ENCODE measurements at places on chromosomes 11 and 22.

- no peak for DNase-seq
These were observed 1186.5 kb downstream of the BRD1 start for GRCh38 chr22:48640890-48641841.

GRCh38 chr11:126484266-126484665 is 128.8 kb downstream of the ST3GAL4 start:
- no peak for DNase-seq

DNA sequence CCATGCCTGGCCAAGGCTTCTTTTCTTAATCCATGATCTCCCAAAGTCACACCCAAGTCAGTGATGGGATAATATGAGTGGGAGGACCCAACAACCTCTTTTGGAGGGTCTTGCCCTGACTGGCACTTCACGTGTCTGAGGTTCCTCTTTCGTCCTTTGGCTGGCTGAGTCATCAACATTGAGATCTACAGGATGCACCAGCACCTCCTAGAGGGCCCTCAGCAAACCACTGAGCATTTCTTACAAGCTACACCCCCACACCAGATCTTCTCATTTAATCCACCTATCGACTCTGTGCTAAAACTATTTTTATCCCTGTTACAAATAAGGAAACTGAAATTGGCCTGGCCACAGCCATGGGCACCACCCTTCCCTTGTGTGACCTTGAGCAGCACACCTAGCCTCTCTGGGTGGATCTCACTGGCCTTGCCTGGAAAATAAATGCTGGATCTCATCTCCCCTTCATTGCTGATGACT is 63.4 kb downstream of the FLI1 start:
- peak; percentile 66 for DNase-seq

DNA sequence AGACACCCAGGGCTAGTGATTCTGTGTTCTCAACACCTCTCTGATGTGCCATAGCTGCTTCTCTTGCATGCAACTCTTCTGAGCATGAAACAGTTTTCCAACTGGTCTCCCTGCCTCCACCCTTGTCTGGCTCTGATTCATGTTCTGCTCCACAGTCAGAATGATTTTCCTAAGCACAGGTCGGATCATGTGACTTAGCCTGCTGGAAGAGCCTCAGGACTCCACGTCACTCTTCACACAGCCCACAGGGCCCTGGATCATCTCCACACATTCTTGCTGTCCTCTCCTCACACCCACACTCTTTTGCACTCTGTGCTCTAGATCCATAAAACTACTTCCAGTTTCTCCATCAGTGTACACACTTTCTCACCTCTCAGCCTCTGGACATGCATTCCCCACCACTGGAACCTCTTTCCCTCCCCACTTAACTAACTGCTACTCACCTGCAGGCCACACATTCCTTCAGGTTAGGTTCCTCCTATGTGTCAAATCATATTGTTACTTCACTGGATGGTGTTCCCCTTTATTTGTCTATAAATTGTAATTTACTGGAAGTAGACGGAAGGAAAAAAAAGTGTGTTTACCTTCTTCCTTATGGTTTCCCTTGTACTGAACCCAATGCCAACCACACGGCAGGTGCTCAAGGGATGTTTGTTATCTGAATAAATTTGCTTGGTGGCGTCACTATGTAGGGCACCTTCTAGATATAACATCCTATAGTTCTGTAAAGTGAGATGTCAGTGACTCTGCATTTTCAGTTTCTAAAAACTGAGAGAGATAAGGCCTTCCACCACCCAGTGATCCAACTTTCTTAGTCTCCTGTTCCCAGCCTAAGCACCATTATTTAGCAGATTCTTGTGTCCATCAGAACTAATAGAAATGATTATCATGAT is 133.7 kb downstream of the ETS1 start:
- DNase-seq: no peak

GRCh38 chr22:20264614-20265452 is 3.3 kb downstream of the RTN4R start:
- no peak for DNase-seq

DNA sequence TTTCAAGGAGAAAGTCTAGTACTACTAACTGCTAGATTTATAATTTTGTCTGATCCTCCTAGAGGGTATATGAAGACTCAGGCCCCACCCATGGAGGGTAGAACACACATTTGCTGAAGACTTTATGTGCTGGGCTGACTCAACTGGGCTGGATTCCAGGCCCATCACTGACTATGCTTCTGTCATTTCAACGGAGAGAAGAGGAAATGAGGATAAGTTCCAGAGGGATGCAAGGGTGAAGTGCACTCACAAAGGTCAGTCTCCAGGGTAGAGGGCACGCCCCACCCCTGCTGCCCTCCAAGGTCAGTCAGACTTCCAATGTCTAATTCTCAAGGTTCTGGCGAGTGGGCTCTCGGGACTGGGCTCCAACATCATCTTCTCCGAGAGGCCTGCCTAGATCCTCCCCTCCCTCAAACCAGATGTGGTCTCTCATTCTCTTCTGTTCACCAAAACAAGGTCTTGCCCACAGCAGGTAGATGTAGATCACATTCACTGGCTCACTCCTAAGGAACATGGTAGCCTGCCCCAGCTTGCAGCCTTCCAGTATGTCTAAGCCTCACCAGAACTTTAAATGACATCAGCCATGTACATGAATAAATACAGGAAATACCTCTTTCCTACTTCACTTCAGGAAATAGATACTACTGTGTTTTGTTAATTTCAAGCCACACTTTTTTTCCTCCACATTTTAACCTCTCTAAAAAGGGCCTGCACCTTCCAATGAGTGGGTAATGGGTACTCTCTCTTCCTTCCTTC is 7.3 kb upstream of the C11orf86 start:
- no peak for DNase-seq

GRCh38 chr11:61698173-61698948 is 18.2 kb downstream of the DAGLA start:
- no peak for DNase-seq

DNA sequence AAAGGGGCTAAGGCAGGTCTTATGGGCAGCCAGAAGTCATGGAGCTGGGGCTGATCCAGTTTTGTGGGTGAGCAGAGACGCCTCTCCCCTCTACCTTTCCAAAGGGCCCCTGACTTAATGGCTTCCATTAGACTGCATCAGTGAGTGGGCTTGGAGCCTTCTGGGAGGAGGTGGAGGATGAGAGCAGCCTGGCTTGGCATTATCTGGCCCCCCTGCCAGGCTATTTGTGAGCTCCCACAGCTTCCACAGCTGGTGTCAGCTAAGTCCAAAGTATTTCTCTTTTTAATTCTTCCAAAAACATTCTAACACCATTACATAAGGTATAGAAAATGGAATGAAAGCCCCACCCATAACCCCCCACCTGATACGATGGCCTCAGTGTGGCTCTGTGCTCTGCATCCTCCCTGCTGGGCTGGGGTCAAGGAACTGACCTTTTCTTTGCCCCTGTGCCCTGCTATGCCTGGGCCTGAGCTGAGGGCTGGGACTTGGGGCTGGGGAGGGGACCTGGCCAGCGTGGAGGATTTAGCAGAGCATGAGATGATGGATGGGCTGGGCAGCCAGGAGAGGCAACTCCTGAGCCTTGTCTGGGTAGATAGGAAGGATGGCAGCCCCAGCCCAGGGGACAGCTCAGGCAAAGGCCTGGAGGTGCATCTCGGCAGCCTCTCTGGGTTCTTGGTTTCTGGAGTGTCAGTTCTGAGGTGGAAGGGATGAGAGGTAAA is 4.0 kb downstream of the AIFM3 start:
- no peak for DNase-seq

DNA sequence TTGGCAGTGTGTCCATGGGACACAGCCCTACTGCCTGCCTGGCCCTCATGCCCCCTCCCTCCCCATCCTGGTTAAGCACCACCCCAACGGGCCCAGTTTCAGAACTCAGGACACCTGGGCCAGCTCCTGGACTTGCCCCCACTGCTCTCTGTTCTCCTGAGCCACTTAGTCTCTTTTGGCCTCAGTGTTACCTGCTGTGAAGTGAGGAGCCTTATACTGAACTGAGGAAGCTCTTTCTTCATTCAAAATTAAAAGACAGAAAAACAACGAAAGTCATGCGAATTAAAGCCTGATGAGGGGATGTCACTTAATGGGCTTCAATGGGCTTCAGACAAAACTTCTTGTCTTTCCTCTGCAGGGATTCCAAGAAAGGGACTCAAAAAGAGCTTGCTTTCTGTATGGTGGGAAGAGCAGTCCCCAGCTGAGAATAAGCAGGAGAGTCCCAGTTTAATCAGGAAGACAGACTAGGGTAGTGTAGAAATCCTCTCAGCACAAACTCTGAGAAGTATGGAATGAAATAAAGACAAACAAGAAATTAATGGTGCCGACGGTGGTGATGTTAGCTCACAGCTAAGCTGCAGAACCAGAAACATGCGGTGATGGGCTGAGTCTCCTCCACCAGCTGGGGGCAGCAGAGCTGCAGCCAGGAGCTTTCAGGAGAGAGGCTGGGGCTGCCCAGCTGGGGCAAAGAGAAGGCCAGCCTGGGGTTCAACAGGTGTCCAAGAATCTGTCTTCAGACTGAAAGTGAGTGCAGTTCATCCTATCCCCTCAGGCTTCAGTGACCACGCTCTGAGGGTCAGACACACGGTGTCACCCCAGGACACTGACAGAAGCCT is 101.0 kb downstream of the GGTLC2 start:
- DNase-seq: peak; percentile 50

DNA sequence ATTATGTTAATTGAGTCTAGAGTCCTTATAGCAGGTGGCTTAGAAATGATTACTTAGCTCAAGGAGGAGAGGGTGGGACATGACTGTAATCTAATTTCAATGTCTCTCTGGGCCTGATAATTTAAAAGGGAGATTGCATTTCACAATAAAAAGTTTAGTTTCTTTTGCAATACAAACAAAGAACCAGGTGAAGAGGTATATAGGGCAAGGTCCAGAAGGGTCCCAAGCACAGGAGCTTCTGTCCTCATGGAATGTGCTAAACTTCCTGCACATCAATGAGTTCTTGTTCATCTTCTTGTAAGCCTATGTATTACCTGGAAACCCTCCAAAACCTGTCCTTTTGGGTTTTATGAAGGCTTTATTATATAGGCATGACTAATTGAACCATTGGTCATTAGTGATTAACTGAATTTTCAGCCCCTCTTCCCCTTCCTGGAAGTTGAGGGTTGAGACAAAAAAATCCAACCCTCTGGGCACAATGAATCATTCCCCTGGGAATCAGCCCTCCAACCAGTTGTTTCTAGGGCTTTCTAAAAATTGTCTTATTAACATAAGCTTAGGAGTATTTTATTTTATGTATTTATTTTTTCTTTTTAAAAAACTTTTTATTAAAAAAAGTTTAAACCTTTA is 37.6 kb downstream of the MS4A2 start:
- DNase-seq: no peak

- DNase-seq: no peak
These were observed 5.5 kb downstream of the KIAA0930 start for GRCh38 chr22:45235101-45235777.

GRCh38 chr22:23495614-23496444 is 84.3 kb downstream of the IGLL1 start:
- no peak for DNase-seq

- no peak for DNase-seq
These were observed 34.5 kb upstream of the DGCR6L start for GRCh38 chr22:20354238-20354975.

GRCh38 chr11:8531982-8532381 is 62.0 kb downstream of the STK33 start:
- no peak for DNase-seq

- peak; percentile 41 for DNase-seq
These were observed 3.4 kb downstream of the CLPB start for GRCh38 chr11:72430741-72431570.

GRCh38 chr11:133227632-133228111 is 304.6 kb downstream of the OPCML start:
- no peak for DNase-seq

GRCh38 chr11:34302046-34302921 is 55.5 kb downstream of the ABTB2 start:
- no peak for DNase-seq

DNA sequence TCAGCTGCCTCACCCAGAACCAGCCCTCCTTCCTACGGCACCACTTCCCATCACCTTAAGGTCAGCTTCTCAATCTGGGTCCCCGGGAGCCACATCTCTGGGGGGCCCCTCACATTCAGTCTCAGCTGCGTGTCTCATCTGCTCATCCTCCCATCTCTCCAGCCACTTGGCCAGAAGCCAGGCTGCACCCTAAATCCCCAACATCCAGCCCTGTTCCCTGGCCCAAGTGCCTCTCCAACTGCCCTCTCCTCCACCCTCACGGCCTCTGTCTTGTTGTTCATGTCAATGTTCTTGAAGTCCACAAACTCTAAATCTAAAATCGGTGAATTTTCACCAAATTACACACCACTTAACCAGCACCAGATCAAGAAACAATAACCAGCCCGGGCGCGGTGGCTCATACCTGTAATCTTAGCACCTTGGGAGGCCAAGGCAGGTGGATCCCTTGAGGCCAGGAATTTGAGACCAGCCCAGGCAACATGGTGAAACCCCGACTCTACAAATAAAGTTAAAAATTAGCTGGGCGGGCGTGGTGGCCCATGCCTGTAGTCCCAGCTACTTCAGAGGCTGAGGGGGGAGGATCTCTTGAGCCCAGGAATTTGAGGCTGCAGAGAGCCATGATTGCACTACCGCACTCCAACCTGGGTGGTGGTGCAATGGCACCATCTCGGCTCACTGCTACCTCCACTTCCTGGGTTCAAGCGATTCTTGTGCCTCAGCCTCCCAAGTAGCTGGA is 33.7 kb downstream of the A4GALT start:
- DNase-seq: no peak

DNA sequence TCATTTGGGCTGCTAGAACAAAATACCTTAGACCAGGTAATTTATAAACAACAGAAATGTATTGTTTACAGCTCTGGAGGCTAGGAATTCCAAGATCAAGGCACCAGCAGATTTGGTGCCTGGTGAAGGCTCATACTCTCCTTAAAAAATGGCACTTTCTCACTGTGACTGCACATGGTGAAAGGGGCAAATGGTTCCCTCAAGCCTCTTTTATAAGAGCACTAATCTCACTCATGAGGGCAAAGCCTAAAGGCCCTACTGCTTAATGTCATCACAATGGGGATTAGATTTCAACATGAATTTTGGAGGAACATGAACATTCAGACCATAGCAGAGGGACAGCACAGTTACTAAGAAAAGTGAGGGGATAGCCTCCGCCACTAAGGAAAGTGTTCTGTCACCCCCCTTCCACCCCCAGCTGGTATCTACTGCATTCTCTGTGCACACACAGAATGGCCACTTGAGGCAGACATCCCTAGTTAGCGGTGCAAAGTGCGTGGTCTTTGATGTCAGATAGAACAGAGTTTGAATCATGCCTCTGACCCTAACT is 47.2 kb upstream of the CEP295 start:
- no peak for DNase-seq

- DNase-seq: peak; percentile 44
These were observed 108.2 kb upstream of the CD44 start for GRCh38 chr11:35030716-35031213.

GRCh38 chr11:122360875-122361274 is 244.9 kb upstream of the BLID start:
- DNase-seq: no peak
